Right atrium auricular region (tissue), 2 donors: ENCODE measurements at places on chromosomes 12 and 14. TPM values are rescaled to one million over a fixed set of nuclear protein-coding genes. Genes with fewer than 3 reads are reported as not detected.

The ARF3 gene
- total RNA-seq: 48.8 TPM

DNA sequence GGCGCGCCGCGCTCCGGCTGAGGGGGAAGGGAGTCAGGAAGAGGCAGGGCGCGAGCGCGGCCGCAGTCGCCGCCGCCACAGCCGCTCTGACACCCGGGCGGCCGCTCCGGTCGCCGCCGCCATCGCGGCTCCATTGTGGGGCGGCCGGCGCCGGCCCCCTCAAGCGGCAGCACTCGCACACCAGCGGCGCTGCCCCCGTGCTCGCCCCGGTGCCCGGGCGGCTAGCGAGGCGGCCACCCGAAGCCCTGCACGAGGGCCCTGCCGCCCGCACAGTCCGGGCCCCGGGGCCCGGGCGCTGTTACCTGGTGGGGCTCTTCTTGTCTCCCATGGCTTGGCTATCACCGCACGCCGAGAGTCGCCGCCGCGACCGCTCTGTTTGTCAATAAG is 202 bp downstream of the YAF2 start:
- DNase-seq: no peak

DNA sequence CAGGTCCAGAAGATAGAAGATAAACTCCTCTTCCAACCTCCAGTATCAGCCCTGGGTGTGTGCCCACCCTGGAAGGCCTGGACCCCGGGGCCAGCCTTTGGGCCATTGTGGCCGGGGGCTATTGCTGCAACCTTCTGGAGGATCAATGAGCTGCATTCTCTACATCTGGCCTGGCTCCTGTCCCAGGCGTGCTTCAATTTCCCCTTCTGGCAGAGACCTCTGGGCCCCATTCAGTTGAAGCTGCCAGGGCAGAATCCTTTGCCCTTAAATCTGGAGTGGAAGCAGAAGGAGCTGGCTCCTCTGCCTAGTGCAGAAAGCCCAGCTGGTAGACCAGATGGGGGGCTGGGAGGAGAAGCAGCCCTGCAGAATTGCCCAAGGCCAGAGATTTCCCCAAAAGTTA is 10.0 kb downstream of the NYNRIN start:
- DNase-seq: no peak

The LPAR5 gene
- 1.6 TPM for total RNA-seq

GRCh38 chr14:106489112-106489881 is 962.9 kb downstream of the TMEM121 start:
- no peak for DNase-seq

DNA sequence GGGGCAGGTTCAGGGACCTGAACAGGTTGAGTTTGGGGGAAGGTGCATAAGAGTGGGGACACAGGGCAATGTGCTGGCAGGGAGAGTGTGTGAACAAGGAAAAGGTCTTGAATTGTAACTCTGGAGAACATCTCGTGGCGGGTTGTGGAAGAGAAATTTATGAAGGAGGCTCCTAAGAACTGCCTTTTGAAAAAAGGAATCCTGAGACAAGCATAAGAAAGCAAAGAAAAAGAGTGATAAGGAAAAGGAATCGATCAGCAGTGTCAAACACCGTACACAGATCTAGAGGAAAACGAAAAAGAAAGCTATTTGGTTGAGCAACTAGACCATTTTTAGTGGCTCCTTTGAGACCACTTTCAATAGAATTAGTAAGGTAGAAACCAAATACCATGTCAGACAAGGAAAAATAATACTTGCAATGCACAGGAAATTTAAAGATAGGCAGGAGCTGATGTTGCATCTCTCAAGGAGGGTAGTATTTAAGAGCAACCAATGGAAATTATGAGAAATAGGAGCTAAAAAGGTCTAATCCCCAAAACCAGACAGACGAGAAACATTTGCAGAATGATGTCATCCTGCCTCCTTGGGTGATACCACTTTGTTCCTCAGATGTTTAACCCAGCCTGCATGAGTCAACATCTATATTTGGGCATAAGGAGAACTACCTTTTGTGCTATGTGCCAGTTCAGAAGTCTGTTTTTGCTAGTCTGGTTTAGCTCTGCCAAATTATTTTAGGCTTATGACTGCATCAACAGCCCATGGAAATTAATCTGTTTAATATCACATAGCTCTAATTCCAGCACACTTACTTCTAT is 64.5 kb upstream of the STK38L start:
- no peak for DNase-seq

DNA sequence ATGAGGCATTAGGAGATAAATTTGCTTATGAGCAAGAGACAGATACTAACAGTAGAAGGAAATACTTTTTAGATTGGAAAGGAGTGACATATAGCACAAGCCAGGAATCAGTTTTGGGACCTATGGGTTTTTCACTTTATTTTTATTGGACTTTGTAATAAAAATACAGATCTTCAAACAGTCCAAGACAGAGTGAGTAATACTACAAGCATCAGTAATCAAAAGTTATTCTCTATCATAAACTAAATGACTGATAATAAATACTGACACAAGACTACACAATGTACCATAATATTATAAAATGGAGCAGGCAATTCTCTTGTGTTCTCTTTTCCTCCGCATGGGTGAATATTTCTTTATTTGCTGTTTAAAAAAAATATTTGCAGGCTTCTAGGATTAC is 85.8 kb downstream of the DERA start:
- DNase-seq: no peak

The PMEL gene
- 0.67 TPM for total RNA-seq

The LHX5 gene
- total RNA-seq: not detected

DNA sequence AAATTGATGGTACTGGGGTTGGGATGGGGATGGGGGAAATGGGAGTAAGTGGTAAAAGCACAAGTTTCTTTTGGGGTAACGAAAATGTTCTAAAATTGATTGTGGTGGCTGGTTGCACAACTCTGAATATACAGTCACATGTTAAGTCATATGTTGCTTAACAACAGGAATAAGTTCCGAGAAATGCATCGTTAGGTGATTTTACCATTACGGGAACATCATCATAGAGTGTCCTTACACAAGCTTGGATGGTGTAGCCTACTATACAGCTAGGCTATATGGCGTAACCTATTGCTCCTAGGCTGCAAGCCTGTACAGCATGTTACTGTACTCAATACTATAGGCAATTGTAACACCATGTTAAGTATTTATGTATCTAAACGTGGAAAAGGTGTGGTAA is 31.0 kb downstream of the ITGA7 start:
- no peak for DNase-seq

The SYCP3 gene
- not detected for total RNA-seq

- no peak for DNase-seq
Observed at GRCh38 chr14:99632410-99633035, 12.4 kb upstream of the HHIPL1 start.
